ENCODE measurements at places on chromosomes 16 and 17.

GRCh38 chr17:63350364-63350763 lies 95.7 kb downstream of the CYB561 start:
- DNase-seq = no peak

GRCh38 chr17:28928061-28928460 lies 23.3 kb downstream of the PHF12 start:
- DNase-seq = no peak

GRCh38 chr16:12387311-12387710 lies 410.8 kb downstream of the SNX29 start:
- DNase-seq = no peak

DNA sequence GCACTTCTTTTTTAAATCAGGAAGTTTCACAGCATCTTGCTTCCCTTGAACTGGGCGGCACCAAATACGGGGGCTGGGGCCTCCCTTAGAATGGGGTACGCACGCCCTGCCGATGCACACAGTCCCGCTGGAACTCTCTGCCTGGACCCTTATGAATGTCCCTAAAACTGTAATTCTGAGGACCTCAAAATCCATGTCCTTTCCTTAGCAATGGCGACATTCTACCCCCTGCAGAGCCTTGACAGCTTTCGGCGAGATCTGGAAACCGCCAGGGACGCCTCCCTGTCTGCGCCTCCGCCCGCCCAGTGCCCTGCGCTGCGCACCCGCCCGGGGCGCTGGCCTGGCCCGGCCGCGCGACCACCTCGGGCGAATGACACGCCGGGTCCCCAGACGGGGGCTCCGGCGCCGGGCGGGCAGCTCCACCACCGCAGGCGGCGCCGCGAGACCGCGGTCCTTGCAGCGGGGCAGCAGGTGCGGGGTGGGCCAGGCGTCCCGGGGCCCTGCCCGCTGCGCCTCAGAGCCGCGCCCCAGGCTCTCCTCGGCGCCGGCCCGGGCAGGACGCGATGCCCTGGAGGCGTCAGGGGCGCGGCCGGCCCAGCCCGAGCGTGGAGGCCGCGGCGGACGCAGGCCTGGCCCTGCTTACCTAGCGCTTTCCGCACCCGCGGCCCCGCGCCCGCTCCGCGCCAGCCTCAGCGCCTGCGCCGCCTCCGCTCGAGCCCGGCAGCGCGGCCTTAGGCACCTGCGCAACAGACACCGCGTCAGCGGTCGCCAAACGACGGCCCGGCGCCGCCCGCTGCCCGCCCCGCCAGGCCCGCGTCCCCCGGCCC lies 548 bp downstream of the HAGH start:
- peak; percentile 74 for DNase-seq

DNA sequence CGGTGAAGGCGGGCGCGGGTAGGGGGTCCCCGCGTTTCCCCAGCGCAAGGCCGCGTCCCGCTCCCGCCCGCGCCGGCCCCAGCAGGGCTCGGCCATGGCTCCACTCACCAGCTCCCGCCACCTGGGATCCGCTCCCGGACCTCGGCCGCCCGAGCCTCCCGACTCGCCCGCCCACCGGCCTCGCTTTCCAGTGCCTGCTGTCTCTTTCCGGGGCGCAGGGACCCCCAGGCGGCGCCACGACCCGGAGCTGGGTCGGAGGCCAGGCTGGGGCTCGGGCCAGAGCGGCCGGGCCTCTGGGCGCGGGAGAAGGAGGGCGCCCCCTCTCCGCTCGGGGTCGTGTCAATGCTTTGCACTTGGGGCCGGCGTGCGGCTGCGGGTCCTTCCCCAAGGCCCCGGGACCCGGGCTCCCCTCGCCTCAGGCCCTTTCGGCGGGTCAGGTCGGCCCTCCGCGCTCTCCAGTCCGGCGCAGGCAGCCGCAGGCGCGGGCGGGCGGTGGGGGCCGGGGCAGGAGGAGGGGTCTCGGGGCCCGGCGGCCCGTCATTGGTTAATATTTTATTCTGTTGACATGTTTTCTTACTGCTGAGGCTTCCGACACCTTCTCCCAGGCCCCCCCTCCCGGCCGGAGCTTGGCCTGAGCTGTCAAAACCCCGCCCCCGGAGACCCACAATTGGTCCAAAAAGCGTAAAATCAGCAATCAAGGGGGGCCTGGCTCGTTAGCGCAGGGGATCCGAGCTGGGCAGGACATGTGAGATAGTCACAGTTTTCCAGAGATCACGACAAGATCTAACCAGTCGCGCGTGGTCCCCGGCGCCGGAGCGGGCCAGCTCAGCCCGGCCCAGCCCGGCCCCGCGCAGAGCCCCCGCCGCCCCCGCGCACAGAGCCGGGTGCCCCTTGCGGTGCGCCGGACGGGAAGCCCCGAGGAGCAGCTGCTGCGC lies at the start of gene TBX2:
Gene TBX2, plus strand, starts transcription at position 713 of the 935 bp plus-strand sequence. CDS start 334 bp downstream, outside the sequence.
- peak; percentile 21 for DNase-seq

DNA sequence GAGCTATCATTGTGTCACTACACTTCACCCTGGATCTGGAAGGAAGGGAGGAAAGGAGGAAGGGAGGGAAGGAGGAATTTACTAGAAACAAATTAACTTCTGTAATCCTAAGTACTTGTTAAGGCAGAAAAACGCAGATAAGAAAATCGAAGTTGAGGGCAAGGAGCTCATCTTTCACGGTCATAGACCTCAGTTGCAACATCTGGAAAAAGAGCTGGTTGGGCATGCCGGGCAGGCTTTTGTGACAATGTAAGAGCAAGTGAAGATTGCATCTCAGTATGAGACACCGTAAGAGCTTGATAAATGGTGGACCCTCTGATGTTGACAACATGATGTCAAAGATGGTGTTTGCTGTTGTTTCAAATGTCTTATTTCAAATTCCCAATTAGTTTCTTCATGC lies 721.5 kb downstream of the MAF start:
- peak; percentile 70 for DNase-seq

- DNase-seq = no peak
Measured at GRCh38 chr16:63488955-63489354, 1452.7 kb upstream of the CDH8 start.
